Esophagus muscularis mucosa (tissue), 4 donors: ENCODE measurements at places on chromosomes 12 and 14. TPM values are rescaled to one million over a fixed set of nuclear protein-coding genes. Genes with fewer than 3 reads are reported as not detected.

- DNase-seq: no peak
Observed at GRCh38 chr12:124407074-124407473, 112.2 kb downstream of the RFLNA start.

DNA sequence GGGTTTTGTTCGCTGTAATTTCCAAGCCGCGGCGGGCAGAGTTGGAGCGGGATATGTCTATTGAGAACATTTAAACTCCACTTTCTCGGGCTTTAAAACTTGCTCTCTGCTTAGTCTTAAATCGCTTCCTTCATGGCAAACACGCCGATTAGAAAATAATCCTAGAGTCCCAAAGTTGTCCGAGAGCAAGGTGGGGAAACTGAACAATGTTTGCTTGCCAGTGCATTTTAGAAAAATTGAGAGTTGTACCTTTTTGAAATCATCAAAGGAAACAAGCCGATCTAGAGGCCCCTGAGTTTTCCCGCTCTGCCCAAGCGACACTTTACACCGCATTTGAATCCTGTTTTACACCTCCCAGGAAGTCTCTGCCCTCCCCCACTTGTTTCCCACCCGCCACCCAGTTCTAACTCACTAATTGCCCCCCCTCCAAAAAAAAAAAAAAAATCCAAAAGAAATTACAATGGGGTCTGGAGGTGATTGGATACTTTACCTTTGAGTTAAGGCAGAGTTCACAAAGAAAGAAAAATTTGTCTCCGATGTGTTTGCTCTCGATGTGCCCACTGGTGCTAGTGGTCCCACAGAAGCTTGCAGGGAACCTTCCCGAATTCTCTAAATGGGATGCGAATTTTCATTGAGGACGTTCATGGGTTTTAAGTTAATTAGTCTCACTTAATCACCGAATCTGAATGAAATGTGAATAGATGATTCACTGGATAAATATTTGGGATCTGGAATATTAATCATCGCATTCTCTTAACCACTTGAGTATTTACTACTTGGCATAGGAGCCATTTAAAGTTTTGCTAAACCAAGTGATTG lies 2.3 kb downstream of the HMGA2 start:
- DNase-seq: no peak

The TRIM9 gene
- total RNA-seq: 1.7 TPM

GRCh38 chr12:50914872-50915484 lies 37.4 kb upstream of the HIGD1C start:
- DNase-seq: no peak

The GLI1 gene
- total RNA-seq: 0.98 TPM

DNA sequence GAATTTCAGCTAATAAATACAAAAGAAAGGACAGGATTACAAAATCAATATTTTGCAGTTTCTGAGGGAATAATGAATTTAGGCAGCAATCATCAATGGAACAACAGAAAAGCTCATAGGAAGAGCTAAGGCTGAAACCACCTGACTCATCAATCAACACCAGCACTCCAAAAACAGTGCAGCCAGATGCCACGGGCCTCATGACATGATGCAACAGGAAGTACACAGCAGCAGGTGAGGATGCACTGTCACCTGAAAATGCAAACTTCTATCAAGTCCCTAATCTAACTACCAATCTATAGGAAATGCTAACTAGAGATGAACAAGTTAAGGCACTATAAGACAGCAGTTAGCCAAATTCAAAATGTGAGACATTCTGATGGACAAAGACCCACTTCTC lies 21.7 kb downstream of the GNS start:
- no peak for DNase-seq

DNA sequence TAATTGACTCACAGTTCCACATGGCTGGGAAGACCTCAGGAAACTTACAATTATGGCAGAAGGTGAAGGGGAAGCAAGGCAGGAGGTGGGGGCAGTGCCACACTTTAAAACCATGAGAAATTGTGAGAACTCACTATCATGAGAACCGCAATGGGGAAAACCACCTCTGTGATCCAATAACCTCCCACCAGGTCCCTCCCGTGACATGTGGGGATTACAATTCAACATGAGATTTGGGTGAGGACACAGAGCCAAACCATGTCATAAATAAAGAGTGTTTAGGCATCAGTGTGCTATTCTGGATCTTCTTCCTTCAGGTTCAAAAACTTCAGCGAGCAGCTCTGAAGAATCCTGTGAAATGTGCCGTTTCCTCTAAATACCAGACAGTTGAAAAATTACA lies 9.7 kb downstream of the DDX47 start:
- no peak for DNase-seq

- no peak for DNase-seq
Observed at GRCh38 chr12:107461222-107461975, 224.2 kb upstream of the PWP1 start.

GRCh38 chr14:78848234-78848820 lies 678.2 kb downstream of the NRXN3 start:
- no peak for DNase-seq

DNA sequence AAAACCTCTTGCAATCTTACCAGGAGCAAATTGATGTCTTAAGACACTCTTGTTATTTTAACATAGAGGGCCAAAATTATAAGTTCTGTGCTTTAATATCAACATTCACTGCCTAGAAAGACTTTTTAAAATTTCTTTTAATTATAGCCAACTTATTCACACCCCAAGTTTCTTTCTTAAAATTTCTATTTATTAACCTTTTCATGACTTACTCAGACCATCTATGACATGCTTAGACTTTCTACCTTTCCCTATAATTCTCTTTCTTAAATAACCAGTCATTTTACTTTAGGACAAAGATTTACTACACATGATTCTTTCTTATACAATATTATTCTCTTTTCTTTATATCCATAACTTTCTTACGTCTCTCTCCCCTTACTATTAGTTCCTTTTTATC lies 220.4 kb downstream of the NUBPL start:
- DNase-seq: no peak

DNA sequence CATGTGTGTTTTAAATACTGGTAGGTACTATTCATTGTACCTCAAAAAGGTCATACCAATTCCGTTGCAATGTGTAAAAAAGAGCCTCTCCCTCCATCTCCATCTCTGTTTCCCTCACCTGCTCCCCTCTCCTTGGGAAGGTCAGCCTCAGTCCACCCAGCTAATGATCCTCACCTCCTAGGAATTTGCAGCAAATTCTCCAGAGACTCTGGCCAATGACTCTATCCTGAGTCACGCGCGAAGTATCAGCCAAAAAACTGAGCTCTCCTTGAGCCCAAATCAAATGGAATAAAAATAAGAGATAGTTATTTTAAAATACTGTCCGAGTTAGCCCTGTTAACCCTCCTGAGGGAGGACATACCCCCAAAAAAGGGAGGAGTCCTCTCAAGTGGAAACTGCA lies 148.4 kb downstream of the DPF3 start:
- DNase-seq: no peak

- DNase-seq: no peak
Observed at GRCh38 chr12:70367258-70368141, 1.4 kb downstream of the KCNMB4 start.

The GALNT16 gene
- total RNA-seq: 18.4 TPM

- no peak for DNase-seq
Observed at GRCh38 chr12:105030820-105031807, 45.0 kb downstream of the NOPCHAP1 start.

DNA sequence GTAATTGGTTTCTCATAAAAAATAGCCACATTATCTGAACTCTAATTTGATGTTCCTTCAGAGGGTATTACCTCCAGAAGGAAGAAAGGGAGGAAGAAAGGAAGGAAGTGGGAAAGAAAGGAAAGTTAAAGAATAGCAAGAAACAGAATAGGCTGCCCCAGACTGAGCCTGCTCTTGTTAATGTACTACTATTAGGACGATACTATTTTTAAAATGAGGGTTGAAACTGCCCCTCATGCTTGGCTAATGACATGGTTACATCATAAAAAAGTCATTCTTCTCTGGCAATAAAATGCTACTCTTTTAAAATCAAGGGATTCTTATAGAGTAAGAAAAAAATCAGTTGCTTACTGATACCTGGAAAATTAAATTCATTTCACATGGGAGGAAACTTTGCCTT lies 253.0 kb downstream of the KTN1 start:
- DNase-seq: no peak

- DNase-seq: no peak
Observed at GRCh38 chr14:69133206-69134125, 19.5 kb downstream of the DCAF5 start.

The PLEKHG7 gene
- not detected for total RNA-seq

The HCAR1 gene
- total RNA-seq: not detected

GRCh38 chr14:37153483-37153882 lies 18.9 kb downstream of the SLC25A21 start:
- no peak for DNase-seq
